ENCODE measurements at places on chromosomes 4 and X.

DNA sequence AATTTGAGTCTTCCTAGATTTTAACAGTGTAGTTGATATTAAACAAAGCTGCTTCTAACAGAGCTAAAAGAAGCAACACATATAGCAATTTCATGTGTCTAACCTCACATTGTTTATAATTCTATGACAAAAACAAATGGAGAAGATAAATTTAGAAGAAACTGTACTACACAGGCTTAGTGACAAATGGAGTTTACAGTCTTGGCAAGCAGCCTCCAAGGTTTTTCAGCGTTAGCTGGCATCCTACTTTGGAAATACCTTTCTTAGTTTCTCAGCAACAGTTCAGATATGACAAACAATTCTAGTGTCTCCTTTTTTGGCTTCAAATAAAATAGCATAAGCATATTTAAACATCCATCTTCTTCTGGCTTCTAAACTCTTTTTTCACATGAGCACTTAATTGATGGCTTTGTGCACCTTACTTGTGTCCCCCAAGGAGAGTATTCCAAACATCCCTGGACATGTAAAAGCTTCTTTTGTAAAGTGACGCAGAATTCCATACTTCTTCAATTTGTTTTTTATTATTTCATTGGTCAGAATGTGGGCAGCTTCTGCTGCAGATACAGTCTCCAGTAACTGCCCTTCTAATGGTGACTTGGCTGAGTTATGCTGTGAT is 249.8 kb downstream of the ANTXR2 start:
- no peak for DNase-seq

GRCh38 chrX:69107747-69108401 is 57.4 kb downstream of the PJA1 start:
- DNase-seq: no peak

DNA sequence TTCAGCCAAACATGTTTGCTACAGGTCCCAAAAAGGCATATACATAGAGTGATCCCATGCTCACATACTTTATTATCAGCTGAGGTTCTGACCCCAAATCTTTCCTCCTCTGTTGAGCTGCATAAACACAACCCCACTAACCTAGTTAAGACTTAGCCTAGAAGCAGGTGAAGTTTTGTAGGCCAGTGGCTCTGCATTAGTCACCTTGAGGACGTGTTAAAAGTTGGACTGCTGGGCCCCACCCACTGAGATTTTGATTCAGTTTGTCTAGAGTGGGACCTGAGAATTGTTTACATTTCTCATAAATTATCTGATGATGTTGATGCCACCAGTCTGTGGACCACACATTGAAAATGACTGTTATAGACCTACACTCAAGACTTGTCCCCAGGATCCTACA is 43.8 kb upstream of the GAB1 start:
- DNase-seq: no peak

DNA sequence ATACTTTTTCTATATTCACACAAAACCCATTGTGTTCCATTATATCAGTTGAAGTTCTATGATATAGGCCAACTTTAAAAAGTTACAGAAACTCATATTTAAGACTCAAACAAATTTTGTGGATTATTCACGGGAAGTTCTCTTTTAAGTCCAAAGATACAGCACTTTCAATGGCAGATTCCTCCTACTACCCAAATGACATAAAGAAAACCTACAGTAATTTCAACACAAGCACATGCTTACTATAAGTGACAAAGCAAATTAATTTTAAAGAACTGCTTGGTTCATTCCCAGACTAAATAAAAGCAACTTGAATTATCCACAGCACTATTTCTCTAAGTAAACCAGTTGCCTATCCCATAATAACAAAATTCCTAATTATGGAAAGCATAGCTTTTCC is 4.1 kb downstream of the PPA2 start:
- DNase-seq: no peak

- no peak for DNase-seq
Measured at GRCh38 chr4:61532336-61533000, 332.3 kb downstream of the ADGRL3 start.

GRCh38 chr4:55184600-55185523 is 59.5 kb upstream of the KDR start:
- DNase-seq: no peak

DNA sequence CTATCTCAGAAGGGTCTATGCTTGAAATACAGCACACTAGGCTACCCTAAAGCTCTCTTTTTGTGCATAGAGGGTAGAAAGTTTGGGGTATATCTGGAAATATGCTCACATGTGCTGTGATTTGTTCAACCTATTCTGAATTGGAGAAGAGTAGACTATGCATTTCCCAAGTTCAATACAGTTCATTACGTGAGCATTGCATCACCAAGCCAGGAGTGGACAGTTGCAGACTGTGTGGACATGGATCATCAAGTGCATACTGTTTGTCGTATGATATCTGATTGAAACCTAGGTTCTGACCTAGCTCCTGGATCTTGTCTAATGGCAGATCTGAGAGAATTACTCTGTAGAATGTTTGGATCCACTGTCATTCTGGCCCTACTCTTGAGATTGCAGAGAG is 161.1 kb downstream of the FRAS1 start:
- no peak for DNase-seq

DNA sequence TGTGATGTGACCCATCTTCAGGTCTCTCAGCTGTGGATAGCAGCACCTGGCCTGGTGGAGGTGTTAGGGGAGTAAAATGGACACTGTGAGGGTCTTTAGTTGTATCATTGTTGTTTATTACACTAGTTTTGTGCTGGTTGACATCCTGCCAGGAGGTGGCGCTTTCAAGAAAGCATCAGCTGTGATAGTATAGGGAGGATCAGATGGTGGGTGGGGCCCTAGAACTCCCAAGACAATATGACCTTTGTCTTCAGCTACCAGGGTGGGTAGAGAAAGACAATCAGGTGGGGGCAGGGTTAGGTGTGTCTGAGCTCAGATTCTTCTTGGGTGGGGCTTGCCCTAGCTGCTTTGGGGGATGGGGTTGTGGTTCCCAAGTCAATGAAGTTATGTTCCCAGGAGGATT is 162.8 kb downstream of the PPP1R2C start:
- no peak for DNase-seq

DNA sequence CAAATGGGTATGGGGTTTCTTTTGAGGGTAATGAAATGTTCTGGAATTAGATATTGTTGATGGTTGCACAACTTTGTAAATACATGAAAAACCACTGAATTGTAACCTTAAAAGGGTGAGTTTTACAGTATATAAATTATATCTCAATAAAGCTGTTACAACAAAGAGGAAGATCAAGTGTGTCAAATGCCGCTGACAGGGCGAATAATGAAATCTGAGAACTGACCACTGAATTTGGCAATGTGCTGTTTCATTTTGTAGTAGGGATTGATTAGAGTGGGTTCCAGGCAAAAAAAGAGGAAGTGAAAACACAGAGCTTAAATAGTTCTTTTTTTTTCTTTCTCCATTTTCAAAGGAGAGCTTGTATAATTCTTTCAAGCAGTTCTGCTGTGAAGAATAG is 161.1 kb upstream of the NAP1L5 start:
- no peak for DNase-seq

DNA sequence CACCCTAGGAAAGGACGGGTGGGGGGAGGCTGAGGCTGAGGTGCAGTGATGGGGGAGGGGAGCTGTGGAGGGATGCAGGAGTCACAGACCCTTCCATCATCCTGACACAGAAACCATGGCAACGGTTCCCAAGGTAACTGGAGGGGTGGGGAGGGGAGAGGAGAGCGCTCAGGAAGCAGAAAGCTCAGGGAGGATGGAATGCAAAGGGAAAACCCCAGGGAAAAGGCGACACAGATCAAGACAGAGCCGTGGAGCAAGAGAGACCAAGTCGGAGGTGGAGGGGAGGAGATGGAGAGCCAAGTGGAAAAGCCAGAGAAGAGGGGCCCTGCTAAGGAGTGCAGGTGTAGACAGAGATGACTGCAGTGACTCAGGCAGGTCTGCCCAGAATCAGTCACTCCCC is 14.5 kb downstream of the L1CAM start:
- DNase-seq: no peak

DNA sequence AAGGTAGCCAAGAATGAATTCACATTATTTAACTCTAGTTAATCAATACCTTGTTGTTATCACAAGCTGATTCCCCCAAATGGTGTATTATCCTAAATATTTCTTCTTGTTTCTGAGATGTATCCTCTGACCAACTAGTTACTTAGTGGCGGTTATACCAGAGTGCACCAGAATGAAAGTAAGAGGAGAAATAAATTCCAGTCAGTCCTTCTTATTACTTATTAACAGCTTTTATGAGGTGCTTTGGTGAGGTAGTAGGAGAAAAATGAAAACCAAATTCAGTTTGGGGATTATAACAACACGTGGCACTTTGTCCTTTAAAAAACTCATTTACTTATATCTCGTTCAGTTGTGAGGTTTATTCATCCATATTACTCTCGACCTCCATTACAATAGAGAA is 101.9 kb downstream of the AMMECR1 start:
- no peak for DNase-seq

- DNase-seq: no peak
Measured at GRCh38 chr4:41517121-41517520, 20.8 kb upstream of the LIMCH1 start.

GRCh38 chr4:62870451-62870850 is 1538.8 kb downstream of the TECRL start:
- DNase-seq: no peak

DNA sequence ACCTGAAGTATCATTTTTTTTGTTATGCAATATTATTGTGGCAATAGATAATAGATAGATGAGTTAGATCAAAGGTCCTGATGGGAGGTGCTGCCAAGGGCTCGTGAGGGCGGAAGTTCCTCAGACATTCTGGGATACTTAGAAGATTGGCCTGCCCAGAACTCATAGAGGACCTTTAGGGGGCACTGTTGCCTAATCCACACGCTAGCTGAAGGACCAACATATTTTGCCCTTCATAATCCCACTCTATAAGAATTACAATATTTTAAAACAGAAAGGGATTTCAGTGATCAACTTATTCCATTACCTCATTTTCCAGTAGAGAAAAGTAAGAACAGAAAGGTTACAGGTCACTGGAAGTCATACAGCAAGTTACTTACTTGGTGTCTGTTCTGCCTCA is 22.9 kb upstream of the COX7B2 start:
- no peak for DNase-seq
